ENCODE measurements at places on chromosomes 4 and X.
A peak's percentile ranks its signal among the peaks of the same experiment; 100 is the strongest.

DNA sequence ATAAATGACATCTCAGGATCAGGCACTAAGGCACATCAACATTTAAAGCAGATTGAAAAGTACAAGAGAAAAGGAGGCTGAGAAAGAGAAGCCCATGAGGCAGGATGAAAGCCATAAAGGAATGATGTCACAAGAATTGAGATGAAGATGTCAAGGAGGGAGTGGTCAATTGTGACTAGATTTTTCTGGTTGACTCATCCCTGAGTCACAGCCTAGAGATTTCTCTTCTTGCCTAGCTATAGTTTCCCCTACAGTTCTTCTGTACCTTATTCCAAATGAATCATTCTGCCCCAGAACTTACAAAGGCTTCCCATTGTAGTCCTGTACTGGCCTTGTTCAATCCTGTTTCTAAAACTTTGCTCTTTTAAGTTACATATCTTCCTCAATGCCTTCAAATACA lies 3.4 kb upstream of the USP53 start:
- DNase-seq: peak; percentile 39

DNA sequence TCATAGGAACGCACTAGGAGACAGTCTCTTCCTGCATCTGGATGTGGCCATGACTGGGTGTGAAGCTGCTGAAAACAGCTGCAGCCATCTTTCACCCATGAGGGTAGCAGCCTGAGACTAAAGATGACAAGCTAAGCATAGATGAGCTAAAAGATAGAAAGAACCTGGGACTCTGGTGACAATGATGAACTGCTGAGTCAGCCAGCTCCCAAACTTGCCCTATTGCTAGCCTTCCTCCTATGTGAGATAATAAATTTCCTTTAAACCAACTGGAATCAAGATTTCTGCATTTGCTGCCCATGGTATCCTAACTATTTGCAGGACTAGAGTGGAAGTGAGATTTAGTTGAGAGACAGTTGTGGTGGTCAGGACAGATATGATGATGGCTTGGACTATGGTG lies 21.0 kb upstream of the PI4K2B start:
- DNase-seq: no peak

GRCh38 chrX:152646961-152647360 lies 9.3 kb downstream of the GABRQ start:
- no peak for DNase-seq

- peak; percentile 18 for DNase-seq
Measured at GRCh38 chr4:71186566-71187403, 152.0 kb upstream of the SLC4A4 start.

GRCh38 chr4:160110891-160111290 lies 1008.0 kb downstream of the RAPGEF2 start:
- DNase-seq: no peak

DNA sequence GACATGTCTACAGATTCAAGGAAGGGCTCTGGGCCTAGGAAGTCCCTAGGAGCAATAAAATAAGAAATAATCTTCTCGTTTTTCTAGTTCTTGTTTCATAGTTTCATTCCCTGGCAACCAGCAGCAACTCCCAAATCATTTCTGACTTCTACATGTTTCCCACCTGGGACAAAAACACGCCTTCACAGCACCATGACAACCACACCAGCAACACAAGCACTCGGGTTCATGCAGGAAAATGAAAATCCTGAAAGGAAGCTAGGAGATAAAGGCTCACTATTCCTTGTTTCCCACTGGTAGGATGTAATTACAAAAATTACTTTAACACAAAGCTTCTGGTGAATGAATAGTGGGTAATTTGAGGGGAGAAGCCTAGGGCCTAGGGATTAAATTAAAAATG lies 158.9 kb downstream of the ADAMTS3 start:
- DNase-seq: no peak

DNA sequence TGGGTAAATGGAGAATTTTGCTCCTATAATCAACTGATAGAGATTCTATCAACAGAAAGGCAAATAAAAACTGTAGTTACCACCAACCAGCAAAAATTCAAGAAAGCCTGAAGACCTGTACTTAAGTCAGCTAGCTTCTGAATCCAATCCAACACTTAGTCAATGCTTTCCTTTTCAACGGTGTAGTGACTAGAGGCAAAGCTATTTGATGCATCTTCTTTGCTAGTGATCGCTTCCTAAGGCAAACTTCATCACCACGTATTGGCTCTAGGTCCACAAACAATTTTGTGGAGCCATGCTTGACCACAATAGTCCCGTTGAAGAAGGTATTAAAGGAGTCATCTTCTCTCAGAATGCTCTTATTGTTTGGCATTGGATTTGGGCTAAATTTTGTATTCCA lies 25.0 kb upstream of the UBA6 start:
- DNase-seq: no peak
